ENCODE measurements at places on chromosomes 4 and X. TPM values are rescaled to one million over a fixed set of nuclear protein-coding genes. Genes with fewer than 3 reads are reported as not detected.

The SMIM43 gene
- total RNA-seq: not detected

GRCh38 chr4:121773883-121774282, 8.9 kb upstream of the SMIM43 start:
- no peak for DNase-seq

DNA sequence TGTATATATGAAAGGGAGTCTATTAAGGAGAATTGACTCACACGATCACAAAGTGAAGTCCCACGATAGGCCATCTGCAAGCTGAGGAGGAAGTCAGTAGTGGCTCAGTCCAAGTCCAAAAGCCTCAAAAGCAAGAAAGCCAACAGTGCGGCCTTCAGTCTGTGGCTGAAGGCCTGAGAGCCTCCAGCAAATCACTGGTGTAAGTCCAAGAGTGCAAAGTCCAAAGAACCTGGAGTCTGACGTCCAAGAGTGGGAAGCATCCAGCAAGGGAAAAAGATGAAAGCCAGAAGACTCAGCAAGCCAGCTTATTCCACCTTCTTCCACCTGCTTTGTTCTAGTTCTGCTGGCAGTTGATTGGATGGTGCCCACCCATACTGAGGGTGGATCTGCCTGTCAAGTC, 104.1 kb downstream of the IL1RAPL2 start:
- DNase-seq: no peak

The WDR45 gene
- total RNA-seq: 67.1 TPM

The PABPC1L2B gene
- total RNA-seq: not detected

The UGT2A2 gene
- total RNA-seq: not detected

- no peak for DNase-seq
These were observed 16.6 kb downstream of the DCK start for GRCh38 chr4:71009890-71010588.

The SPANXA2 gene
- not detected for total RNA-seq

DNA sequence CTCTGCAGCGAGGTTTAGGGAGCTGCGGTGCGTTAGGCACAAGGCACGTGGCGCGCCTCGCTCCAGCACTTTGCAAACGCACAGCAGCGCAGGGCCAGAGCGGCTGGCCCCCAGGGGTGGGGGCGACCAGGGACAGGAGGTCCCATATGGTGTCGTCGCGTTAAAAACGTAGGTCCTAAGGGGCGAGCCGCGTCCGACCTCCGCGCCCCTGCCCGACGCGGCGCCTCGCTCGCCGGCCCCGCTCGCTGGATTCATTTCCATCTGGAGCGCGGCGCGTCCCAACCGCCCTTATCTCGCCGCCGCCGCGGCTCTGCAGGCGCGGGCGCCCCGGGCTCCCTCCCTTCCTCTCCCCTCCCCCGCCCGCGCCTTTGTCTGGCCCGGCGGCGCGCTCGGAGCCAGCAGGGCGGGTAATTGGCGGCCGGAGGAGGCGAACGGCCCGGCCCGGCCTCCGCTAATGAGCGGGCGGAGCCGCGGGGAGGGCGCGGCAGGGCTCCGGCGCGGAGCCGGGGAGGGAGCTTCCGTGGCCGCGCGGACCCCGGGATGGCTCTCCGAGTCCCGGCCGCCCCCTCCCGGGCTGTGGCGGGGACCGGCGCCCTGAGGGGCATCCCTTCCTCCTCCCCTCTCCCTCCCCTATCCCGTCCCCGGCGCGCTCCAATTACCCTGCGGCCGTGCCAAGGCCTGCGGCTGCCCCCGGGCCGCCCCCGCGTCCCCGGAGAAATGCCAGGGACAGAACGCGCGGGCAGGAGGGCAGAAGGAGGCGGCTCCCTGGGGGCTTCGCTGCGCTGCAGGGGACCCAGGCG, 409.0 kb downstream of the BCOR start:
- DNase-seq: peak; percentile 78

GRCh38 chrX:132636080-132636479, 147.2 kb upstream of the MBNL3 start:
- no peak for DNase-seq

GRCh38 chrX:3548765-3549391, 164.6 kb downstream of the PRKX start:
- DNase-seq: no peak

DNA sequence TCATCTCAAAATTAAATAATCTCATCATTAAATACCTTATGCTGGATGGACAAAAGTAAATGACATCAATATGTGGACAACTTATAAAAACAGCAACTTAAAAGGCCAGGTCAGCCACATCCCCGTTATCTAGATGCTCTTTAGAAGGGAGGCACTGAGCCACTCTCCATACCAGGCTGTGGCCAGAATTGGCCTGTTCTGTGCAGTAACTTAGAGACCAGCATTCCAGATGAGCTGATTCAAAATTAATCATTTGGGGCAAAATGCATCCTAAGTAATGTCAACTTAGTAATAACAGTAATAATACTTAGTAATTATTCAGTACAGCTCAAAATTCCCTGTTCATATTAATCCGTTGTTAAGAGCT, 373.6 kb downstream of the FBXW7 start:
- no peak for DNase-seq

- DNase-seq: peak; percentile 64
These were observed 916 bp downstream of the MXRA5 start for GRCh38 chrX:3345281-3346191.

GRCh38 chr4:82639971-82640370, 78.2 kb upstream of the TMEM150C start:
- no peak for DNase-seq
